ENCODE measurements at places on chromosomes 3 and 15.

DNA sequence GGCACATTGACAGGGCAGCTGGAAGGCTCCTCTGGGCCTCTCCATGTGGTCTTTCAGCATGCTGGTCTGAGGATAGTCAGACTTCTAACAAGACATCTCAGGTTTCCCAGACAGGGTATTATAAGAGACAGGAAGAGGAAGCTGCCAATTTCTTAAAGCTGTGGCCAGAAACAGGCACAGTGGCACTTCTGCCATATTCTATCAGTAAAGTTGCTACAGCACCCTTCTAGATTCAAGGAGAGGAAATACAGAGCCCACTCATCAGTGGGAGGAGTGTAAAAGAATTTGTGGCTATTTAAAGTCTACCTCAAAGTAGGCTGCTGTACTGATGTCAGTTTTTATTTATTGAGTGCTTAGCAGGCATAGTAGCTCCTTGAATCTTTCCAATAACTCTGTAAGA lies 55.5 kb downstream of the BTD start:
- DNase-seq: no peak

- DNase-seq: no peak
These were observed 14.9 kb downstream of the NAALADL2 start for GRCh38 chr3:174873832-174874657.

DNA sequence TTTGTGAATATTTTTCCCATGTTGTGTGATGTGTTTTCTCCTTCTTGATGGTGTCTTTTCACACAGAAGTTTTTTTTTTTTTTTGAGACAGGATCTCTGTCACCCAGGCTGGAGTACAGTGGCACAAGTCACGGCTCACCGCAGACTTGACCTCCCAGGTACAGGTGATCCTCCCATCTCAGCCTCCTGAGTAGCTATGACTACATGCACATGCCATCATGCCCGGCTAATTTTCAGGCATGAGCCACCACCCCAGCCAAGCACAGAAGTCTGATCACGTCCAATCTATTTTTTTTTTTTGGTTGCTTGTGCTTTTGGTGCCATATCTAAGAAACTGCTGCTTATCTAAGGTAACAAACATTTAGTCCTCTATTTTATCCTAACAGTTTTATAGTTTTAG lies 24.6 kb downstream of the TOMM70 start:
- DNase-seq: no peak

- no peak for DNase-seq
These were observed 561.8 kb upstream of the MDFIC2 start for GRCh38 chr3:70874196-70874595.

GRCh38 chr15:22806664-22807063 lies 20.2 kb downstream of the NIPA1 start:
- DNase-seq: no peak

DNA sequence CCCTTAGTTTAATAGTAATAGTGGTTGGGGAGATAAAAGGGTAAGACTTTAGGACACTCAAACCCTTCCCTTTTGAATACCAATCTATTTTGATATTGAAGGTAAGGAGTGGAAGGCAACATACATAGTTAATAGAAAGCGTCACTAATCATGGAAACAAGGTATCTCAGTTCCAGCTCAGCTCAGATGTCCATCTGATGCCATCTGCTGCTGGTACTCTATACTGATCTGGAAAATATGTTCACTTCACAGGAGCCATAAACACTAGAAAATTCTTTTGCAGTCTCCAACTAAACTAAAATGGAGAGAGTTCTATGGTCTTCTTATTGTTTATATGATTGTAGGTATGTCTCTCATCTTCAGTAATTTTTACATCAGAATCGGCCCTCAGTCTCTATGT lies 1777.1 kb downstream of the OTOL1 start:
- no peak for DNase-seq

DNA sequence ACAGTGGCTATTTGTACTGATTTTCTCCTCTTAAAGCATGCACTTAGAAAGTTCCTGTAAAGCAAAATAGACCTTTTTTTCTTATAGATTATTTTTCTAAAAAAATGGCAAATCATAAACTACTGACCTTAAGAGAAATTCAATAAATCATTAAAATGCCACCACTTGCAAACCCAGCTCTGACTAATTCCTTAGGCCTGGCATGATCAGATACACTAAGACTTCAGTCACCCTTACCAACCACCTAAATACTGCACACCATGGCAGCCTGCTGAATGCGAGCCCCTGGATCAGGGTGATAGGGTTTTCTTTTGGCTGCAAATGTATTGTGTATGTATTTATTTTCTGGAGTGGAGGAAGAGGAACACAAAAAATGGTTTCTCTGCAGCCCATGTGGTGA lies 370.6 kb upstream of the TBL1XR1 start:
- no peak for DNase-seq

DNA sequence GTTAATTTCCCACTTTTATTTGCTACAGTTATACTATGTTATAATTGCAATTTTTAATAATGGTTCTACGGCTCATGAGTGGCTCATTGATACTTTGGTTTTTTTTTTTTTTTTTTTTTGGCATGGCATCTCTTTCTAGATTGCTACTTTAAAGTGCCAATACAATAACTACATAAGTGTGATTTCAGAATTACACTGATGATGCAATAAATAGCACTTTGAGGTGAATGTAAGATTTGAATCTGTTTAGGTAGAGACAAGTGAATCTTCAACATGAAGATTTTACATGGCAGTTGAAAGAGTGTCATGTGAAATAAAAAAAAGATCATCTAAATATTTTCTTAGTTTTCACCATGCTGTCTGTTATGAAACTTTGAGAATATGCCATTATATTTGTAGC lies 75.7 kb downstream of the KBTBD8 start:
- DNase-seq: no peak
